ENCODE measurements at places on chromosomes 16 and 17.

DNA sequence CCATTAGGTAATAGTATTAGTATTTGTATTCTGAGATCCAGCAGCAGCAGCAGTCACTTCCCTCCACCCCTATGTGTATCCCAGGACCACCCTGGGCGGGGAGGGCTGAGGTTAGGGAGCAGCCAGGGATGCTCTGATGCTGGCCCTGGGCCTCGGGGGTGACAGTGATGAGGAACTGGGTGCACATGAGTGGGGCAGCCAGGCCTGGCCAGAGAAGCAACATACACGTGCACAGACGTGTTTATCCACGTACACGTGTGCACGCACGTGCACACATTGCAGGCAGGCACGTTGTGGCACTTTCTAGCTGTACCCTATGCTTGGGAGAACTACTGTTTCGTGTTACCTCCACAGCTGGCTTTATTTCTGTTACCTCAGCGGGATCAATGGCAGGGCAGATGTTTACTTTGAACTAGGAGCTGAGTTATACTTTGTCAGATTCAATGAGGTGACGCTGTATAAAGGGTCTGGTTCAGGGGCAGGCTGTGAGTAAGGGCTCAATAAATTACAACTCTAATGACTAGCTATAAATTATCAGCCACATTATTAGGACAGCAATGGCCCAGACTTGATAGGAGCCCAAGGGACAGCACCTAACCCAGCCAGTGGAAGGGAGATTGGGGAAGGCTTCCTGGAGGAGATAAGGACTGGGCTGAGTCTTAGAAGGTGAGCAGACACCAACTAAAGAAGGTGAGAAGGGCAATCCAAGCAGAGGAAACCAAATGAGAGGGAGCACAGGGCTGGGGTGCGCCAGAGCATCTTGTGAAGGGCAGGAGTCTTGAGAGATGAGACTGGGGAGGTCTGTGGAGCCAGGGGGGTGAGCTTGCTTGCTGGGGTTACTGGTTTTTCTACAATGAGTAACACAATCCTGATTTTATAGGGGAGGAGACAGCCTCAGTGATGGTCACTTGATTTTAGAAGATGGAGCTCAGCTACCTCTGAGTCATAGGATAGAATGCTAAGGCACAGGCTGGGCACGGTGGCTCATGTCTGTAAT, 22.4 kb upstream of the CA4 start:
- DNase-seq = no peak

- DNase-seq = no peak
Observed at GRCh38 chr16:49600536-49600935, 226.9 kb downstream of the C16orf78 start.

- DNase-seq = no peak
Observed at GRCh38 chr16:30780549-30780948, 6.5 kb downstream of the ZNF629 start.

DNA sequence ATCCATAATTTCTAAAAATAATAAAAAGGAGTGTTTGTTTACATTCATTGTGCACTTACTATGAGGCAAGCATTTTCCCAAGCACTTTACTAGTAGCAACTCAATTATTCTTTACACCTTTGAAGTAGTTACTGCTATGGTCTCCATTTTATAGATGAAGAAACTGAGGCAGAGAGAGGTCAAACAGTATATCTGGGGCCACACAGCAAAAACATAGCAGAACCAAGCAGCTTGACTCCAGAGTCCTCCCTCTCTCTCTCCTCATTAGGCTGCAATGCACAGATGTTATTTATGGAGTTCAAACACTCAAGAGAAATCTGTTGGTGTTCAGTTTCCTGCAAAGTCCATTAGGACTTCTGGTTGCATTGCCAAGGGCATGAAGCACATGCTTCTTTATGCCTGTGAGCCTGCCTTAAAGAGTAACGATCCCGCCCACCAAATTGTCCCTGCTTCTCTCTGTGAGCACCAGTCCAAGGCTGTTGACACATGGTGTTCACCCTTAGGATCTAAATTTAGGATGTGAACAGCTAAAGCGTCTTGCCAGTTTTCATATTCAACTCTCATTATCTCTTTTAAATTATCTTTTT, 44.0 kb downstream of the GPRC5B start:
- DNase-seq = no peak

GRCh38 chr17:66449418-66449977, 147.1 kb downstream of the PRKCA start:
- no peak for DNase-seq

- no peak for DNase-seq
Observed at GRCh38 chr17:62017496-62017895, 47.6 kb downstream of the MED13 start.

DNA sequence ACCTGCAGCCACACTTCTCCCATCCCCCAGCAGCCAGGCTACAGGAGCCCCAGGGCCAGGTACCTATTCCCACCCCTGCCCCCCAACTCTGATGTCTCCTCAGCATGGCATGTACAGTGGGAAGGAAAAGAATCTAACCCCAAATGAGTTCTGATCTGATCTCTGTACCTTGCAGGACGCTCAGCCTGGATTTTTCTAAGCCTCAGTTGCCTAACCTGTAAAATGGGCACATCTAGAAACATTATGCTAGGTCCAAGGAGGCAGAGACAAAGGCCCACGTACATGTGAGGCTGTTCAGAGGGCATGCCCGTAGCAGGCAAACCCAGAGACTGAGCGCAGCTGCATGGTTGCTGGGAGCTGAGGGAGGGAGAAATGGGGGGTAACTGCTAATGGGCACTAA, 35.1 kb downstream of the SLC38A8 start:
- no peak for DNase-seq

DNA sequence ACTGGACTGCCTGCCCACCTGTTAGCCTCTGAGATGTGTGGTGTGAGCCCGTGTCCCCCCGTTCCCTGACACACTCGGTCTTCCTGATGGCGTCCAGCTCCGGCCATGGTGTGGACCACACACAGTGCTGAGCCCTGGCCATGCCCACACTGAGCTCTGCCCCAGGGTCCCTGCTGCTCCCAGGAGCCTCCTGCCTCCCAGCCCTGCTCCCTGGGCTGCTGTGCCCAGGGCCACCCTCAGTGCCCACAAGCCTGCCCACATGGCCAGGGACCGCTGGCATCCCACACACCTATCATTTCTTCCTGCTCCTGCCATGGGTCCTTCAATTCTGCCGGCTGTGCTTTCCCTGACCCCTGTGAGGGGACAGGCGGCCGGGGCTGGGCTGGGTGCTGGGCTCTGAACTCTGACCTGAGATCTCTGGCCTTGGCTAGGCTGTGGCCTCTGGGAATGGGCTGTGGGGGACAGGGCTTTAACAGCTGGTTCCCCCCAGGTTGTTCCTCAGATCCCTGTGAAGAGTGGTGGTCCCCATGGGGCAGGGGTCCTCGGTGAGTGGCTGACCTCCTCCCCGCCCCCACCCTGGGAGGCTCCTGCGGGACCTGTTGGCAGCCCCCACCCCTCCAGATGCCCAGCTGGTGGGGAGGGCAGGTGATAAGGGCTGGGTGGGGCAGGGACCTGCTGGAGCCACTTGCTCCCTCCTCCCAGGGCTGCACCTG, 4.0 kb downstream of the CEMP1 start:
- no peak for DNase-seq

DNA sequence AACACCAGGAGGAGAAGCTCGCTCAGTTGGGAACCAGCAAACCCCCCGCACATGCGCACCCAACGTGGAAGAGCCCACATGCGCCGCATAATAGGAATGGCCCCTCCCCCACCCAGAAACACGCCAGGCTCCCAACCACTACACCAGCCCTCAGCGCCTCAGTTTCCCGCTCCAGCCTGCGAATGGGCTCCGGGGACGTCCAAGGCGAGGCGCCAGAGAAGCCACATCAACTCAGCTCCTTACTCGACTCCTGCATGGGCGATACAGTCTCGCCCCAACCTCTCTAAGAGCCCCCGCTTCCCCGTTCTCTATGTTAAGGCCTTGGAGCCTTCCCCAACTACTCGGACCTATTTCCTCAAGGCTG, 504 bp downstream of the SRSF1 start:
- peak; percentile 46 for DNase-seq

- DNase-seq = no peak
Observed at GRCh38 chr17:14474591-14474990, 173.7 kb downstream of the HS3ST3B1 start.
